ENCODE measurements at places on chromosomes 3 and 15. TPM values are rescaled to one million over a fixed set of nuclear protein-coding genes. Genes with fewer than 3 reads are reported as not detected.

Gene VILL
- 2.4 TPM for total RNA-seq

Gene DNAH12
- 0.54 TPM for total RNA-seq

Gene MEF2A
- total RNA-seq = 24.4 TPM

Gene HYKK
- 6.2 TPM for total RNA-seq

Gene TGFBR2
- total RNA-seq = 3.7 TPM

Gene TTBK2
- 13.9 TPM for total RNA-seq

Gene USP50
- total RNA-seq = 0.46 TPM

Gene ZDHHC23
- total RNA-seq = 1.0 TPM

Gene CRBN
- total RNA-seq = 56.3 TPM

Gene MAGEL2
- total RNA-seq = 0.16 TPM

Gene EIF2A
- total RNA-seq = 128 TPM

Gene THPO
- total RNA-seq = 0.94 TPM

Gene GYG1
- total RNA-seq = 25.5 TPM

Gene FEZF2
- total RNA-seq = not detected

Gene REC114
- not detected for total RNA-seq

Gene RTP3
- total RNA-seq = not detected

Gene CPNE9
- 1.4 TPM for total RNA-seq

Gene GREM1
- 0.13 TPM for total RNA-seq

Gene CLDN18
- 0.71 TPM for total RNA-seq

Gene AP4E1
- 9.8 TPM for total RNA-seq

Gene GMNC
- total RNA-seq = 4.2 TPM

Gene GOLGA8S
- total RNA-seq = 0.06 TPM

Gene CACNA2D3
- total RNA-seq = 6.6 TPM

Gene GNAT1
- total RNA-seq = not detected

Gene TRH
- 3.9 TPM for total RNA-seq

Gene PLA1A
- total RNA-seq = not detected

Gene NANOGP8
- not detected for total RNA-seq

Gene P2RY1
- 1.7 TPM for total RNA-seq

Gene EPHB1
- 0.31 TPM for total RNA-seq

Gene C3orf80
- total RNA-seq = 0.26 TPM

Gene CHRM5
- total RNA-seq = 0.89 TPM

Gene SLC22A13
- 1.1 TPM for total RNA-seq

Gene PLSCR5
- total RNA-seq = not detected

Gene RETNLB
- not detected for total RNA-seq

Gene SLC24A5
- 0.14 TPM for total RNA-seq

Gene ISLR
- total RNA-seq = 1.1 TPM

Gene CACNA2D2
- total RNA-seq = 3.2 TPM

Gene GPR156
- total RNA-seq = 0.32 TPM

Gene MINAR1
- total RNA-seq = 1.4 TPM

Gene VIPR1
- total RNA-seq = 2.9 TPM

Gene CCDC54
- total RNA-seq = 9.2 TPM

Gene THSD4
- total RNA-seq = 25.8 TPM

Gene ECE2
- total RNA-seq = 0.50 TPM

Gene COMMD2
- total RNA-seq = 32.0 TPM

Gene PLA2G4E
- total RNA-seq = 0.54 TPM

Gene SAMD7
- not detected for total RNA-seq

Gene PLA2G4D
- not detected for total RNA-seq

Gene MYO5A
- total RNA-seq = 58.6 TPM

Gene KBTBD12
- total RNA-seq = 0.38 TPM

Gene FOXL2NB
- total RNA-seq = 3.1 TPM

Gene NAALADL2
- total RNA-seq = 5.4 TPM

Gene ATP13A5
- total RNA-seq = 0.66 TPM

Gene ATG7
- total RNA-seq = 23.2 TPM

Gene PAK6
- total RNA-seq = 3.7 TPM

Gene P3H2
- 0.84 TPM for total RNA-seq

All from motor neuron (in vitro differentiated cells).